ENCODE measurements at places on chromosomes 7 and 10.

DNA sequence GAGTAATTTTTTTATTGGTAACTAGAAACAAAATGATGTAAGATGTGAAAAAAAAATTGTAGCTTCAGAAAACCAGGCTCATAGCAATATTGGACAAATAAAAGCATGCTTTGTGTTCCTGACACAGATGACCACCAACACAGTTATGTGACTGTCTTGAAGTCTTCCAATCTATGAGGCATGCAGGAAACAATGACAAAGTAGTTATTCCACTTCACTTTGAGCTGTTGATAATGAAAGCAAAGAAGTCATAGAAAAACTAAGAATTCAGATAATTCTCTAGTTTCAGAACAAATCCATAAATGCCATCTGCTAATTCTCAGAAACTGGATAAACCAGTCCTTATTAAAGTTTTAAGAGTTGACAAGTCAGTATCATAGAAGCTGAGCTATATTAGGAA, 378.4 kb upstream of the SEMA3D start:
- H3K27me3 ChIP-seq: no peaks in the 10 kb centered on the region
- DNase-seq: no peak
- no peak overlapping the region for H3K4me3 ChIP-seq
- H3K27ac ChIP-seq: no peak overlapping the region

DNA sequence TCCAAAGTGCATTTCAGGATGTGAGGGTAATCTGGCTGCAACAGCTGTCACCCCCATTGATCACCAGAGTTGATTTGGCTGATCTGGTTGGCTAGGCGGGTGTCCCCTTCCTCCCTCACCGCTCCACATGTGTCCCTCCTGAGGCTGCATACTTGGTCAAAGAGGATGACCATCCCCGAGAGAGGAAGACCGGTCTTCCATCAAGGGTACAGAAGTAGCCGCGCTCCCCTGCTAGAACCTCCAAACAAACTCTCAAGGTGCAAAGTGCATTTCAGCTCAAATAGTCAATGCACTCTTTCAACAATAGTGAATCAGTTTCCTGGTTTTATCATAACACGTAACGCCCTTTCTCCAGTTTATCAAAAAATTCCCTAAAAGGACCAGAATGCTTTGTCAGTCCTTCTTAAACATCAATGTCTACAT, 44.6 kb downstream of the CARD11 start:
- peaks cover 10% of the 10 kb centered on the region for H3K4me1 ChIP-seq
- no peak for DNase-seq
- H3K27me3 ChIP-seq: no peaks in the 10 kb centered on the region
- H3K4me3 ChIP-seq: no peak overlapping the region

- H3K27me3 ChIP-seq: no peaks in the 10 kb centered on the region
- H3K27ac ChIP-seq: no peak overlapping the region
- H3K4me1 ChIP-seq: peaks cover 4% of the 10 kb centered on the region
- DNase-seq: no peak
- H3K36me3 ChIP-seq: no peaks in the 10 kb centered on the region
These were observed 98.7 kb downstream of the CELF2 start for GRCh38 chr10:11116361-11116760.

- H3K4me1 ChIP-seq: no peaks in the 10 kb centered on the region
- no peaks in the 10 kb centered on the region for H3K36me3 ChIP-seq
- no peak overlapping the region for H3K4me3 ChIP-seq
These were observed 248.6 kb downstream of the SH2D4B start for GRCh38 chr10:80786322-80786721.

GRCh38 chr7:139811066-139811465, 18.0 kb upstream of the TBXAS1 start:
- H3K27ac ChIP-seq: no peak overlapping the region
- DNase-seq: no peak
- H3K4me3 ChIP-seq: no peak overlapping the region
- H3K36me3 ChIP-seq: peaks cover 3% of the 10 kb centered on the region
- H3K4me1 ChIP-seq: peaks cover 2% of the 10 kb centered on the region

- peak overlapping the region; percentile 18 for H3K27ac ChIP-seq
- no peaks in the 10 kb centered on the region for H3K4me1 ChIP-seq
- DNase-seq: no peak
- no peak overlapping the region for H3K4me3 ChIP-seq
- H3K27me3 ChIP-seq: no peaks in the 10 kb centered on the region
- peaks cover 20% of the 10 kb centered on the region for H3K36me3 ChIP-seq
These were observed 40.1 kb downstream of the RBM28 start for GRCh38 chr7:128303643-128304042.
